Activated naive CD4-positive, alpha-beta T cell treated with anti-CD3 and anti-CD28 coated beads for 36 hours (primary cell): ENCODE measurements at places on chromosomes 5 and 9. TPM values are rescaled to one million over a fixed set of nuclear protein-coding genes. Genes with fewer than 3 reads are reported as not detected.

DNA sequence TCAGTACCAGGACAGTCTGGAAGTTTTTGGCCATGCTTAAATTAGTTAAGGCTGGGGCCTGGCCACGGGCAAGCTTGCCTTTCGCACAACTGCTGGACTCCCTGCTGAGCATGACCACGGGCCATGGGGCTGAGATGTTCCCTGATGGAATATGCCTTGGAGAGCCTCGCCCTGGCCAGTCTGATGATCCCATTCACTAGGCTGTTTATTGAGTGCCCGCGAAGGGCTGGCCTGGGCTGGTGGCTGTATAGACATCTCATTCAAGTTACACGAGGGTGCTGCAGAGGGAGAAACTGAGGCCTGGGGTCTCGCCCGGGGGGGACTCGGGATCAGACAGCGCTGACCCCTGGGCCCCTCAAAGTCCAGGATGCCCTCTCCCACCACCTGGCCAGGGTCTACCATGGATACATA is 7.8 kb upstream of the RXRA start:
- DNase-seq = no peak

- DNase-seq = peak; percentile 58
Measured at GRCh38 chr5:140372971-140373487, 13.0 kb downstream of the SLC4A9 start.

DNA sequence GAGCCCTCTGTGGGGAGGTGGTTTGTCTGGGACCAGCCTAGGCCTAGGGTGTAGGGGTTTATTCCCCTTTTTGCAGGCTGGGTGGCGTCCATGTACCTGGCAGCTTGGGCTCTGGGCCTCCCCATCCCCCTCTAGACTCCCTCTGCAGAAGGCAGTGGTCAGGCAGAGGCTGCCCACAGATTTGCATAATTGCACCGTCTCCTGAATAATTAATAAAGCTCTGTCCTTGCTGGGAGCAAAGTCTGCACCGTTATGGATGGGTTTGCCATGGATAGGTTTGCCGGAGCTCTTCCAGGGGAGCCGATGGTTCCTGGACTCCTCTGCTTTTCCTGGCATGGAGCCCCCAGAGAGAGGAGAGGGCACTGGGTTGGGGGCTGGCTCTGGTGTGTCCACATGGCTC is 60.4 kb downstream of the DAB2IP start:
- DNase-seq = no peak

DNA sequence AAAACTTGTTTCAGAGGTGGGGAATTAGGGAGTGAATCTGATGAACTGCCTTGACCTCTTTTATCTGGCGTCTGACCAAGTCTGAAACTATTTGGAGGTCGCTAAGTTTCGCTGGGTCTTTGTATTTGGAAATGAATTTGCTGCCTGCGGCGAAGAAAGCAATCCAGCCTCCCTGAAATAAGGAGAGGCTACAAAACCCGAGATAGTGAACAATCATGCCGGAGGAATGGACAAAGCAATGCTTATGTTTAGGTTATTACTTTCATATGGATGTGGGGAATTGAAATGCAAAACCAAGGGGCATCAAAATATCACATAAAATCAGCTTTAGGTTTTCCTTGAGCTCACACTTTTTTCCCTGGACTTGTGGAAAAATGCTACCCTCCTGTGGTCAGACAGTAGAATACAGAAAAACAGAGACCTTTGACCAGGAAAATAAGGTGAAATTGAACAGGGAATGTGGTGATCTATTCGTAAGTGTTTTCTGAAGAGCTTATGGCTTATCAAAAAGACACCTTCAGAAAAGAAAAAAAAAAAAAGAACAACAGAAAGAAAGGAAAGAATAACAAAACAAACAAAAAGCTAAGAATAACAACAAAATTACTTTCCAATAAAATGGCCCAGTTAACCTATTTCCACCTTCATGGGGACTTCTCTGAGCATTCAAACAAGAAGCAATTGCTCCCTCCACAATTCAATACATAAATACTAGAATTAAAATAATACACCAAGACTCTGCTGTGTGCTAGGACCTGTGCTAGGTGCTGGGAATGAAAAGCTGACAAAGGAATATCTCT is 68.6 kb upstream of the DPYSL3 start:
- no peak for DNase-seq

GRCh38 chr5:133618141-133618540 is 5.8 kb upstream of the FSTL4 start:
- DNase-seq = no peak

GRCh38 chr5:21862986-21863385 is 990.2 kb downstream of the CDH12 start:
- DNase-seq = no peak

The PCDHGA6 gene
- total RNA-seq = 0.07 TPM
